ENCODE measurements at places on chromosomes 6 and 20. TPM values are rescaled to one million over a fixed set of nuclear protein-coding genes. Genes with fewer than 3 reads are reported as not detected.

EMILIN3 gene
- total RNA-seq, result under 0.01 TPM

NHLRC1 gene
- total RNA-seq, result 2.2 TPM

JPH2 gene
- under 0.01 TPM for total RNA-seq

HSF2 gene
- total RNA-seq, result 19.4 TPM

RAET1G gene
- total RNA-seq, result 10.5 TPM

HRH3 gene
- total RNA-seq, result not detected

CNR1 gene
- not detected for total RNA-seq

EDN3 gene
- not detected for total RNA-seq

SLC22A7 gene
- not detected for total RNA-seq

Measured in bronchial smooth muscle cell (primary cell).